ENCODE measurements at places on chromosomes 7 and 10. TPM values are rescaled to one million over a fixed set of nuclear protein-coding genes. Genes with fewer than 3 reads are reported as not detected.

IL15RA gene
- total RNA-seq = 13.8 TPM

RARRES2 gene
- total RNA-seq = 30.5 TPM

ANKRD16 gene
- total RNA-seq = 7.1 TPM

FMC1 gene
- total RNA-seq = 4.4 TPM

FAM25A gene
- total RNA-seq = not detected

UCMA gene
- total RNA-seq = not detected

ODAD2 gene
- total RNA-seq = not detected

NANOS1 gene
- 1.7 TPM for total RNA-seq

CHCHD3 gene
- 43.7 TPM for total RNA-seq

TUBGCP2 gene
- 40.2 TPM for total RNA-seq

SAMD9 gene
- total RNA-seq = 9.7 TPM

PRKAR2B gene
- 11.1 TPM for total RNA-seq

TES gene
- total RNA-seq = 35.6 TPM

CFAP69 gene
- total RNA-seq = 8.4 TPM

FAM237B gene
- total RNA-seq = not detected

PILRB gene
- total RNA-seq = 6.1 TPM

CLCN1 gene
- total RNA-seq = not detected

NEBL gene
- total RNA-seq = 28.7 TPM

SFTPD gene
- total RNA-seq = not detected

SHTN1 gene
- 2.4 TPM for total RNA-seq

FFAR4 gene
- total RNA-seq = not detected
